Mononuclear cell (primary cell): ENCODE measurements at places on chromosomes 16 and 17. TPM values are rescaled to one million over a fixed set of nuclear protein-coding genes. Genes with fewer than 3 reads are reported as not detected.

FLII gene
- total RNA-seq, result 122 TPM

AMZ2 gene
- total RNA-seq, result 58.6 TPM

ZP2 gene
- not detected for total RNA-seq

CDC42EP4 gene
- 11.5 TPM for total RNA-seq

STXBP4 gene
- 5.4 TPM for total RNA-seq

CTRB1 gene
- total RNA-seq, result not detected

SMIM5 gene
- 3.6 TPM for total RNA-seq

CCL17 gene
- total RNA-seq, result not detected

MT2A gene
- 10.9 TPM for total RNA-seq

CDRT4 gene
- 1.3 TPM for total RNA-seq

SLC6A2 gene
- not detected for total RNA-seq

RNF135 gene
- total RNA-seq, result 14.1 TPM

MRPL10 gene
- total RNA-seq, result 35.2 TPM

NPIPB2 gene
- total RNA-seq, result 6.0 TPM

KRTAP3-2 gene
- not detected for total RNA-seq

TELO2 gene
- total RNA-seq, result 10.2 TPM

MYL11 gene
- total RNA-seq, result 2.1 TPM
